ENCODE measurements at places on chromosomes 7 and 10. TPM values are rescaled to one million over a fixed set of nuclear protein-coding genes. Genes with fewer than 3 reads are reported as not detected.
A peak's percentile ranks its signal among the peaks of the same experiment; 100 is the strongest.

- peak; percentile 8 for DNase-seq
Measured at GRCh38 chr7:114422507-114423501, 8.2 kb downstream of the FOXP2 start.

GRCh38 chr7:4842319-4843064, 19.3 kb downstream of the PAPOLB start:
- no peak for DNase-seq

- DNase-seq: peak; percentile 73
Measured at GRCh38 chr7:44884621-44885393, 523 bp downstream of the PURB start.

DNA sequence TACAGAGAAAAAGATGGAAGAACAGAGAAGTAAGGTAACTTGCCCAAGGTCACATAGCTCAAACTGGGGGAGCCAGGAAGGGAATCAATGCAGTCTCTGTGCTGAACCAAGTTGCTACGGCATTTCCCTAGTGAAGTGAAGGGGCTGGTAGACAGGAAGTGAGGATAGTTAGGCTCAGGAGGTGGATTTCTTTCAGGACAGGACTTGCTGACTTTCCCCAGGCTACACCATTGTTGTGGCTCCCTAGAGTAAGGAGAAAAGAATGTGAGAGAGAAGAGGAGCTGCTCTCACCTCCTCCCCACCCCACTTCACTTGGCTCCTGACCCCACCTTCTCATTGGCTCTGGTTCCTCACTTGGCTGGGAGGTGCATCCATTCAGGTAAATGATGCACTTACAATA, 316.9 kb downstream of the INHBA start:
- DNase-seq: no peak

GRCh38 chr7:149050941-149051340, 22.6 kb upstream of the PDIA4 start:
- no peak for DNase-seq

HSPA12A gene
- 3.6 TPM for total RNA-seq
